ENCODE measurements at places on chromosomes 11 and 22. TPM values are rescaled to one million over a fixed set of nuclear protein-coding genes. Genes with fewer than 3 reads are reported as not detected.

MMP8 gene
- total RNA-seq, result not detected

RIBC2 gene
- 9.2 TPM for total RNA-seq

NXPE4 gene
- total RNA-seq, result not detected

SGSM1 gene
- 0.04 TPM for total RNA-seq

OR52N5 gene
- total RNA-seq, result not detected

SNX32 gene
- 3.3 TPM for total RNA-seq

SELENOM gene
- total RNA-seq, result 6.4 TPM

OR8K3 gene
- total RNA-seq, result not detected

NPAS4 gene
- total RNA-seq, result 0.16 TPM

CYTH4 gene
- total RNA-seq, result 17.3 TPM

GDPD4 gene
- not detected for total RNA-seq

SCN2B gene
- not detected for total RNA-seq

PHOX2A gene
- not detected for total RNA-seq

CCND1 gene
- total RNA-seq, result 2.4 TPM

TRIM3 gene
- total RNA-seq, result 3.4 TPM

TIRAP gene
- total RNA-seq, result 4.7 TPM

TRMT112 gene
- total RNA-seq, result 235 TPM

TMEM121B gene
- 0.27 TPM for total RNA-seq

DNAJB7 gene
- not detected for total RNA-seq

RNASEH2C gene
- 108 TPM for total RNA-seq

LDLRAD3 gene
- 0.12 TPM for total RNA-seq

OR2AG2 gene
- 0.08 TPM for total RNA-seq

C11orf71 gene
- 6.2 TPM for total RNA-seq

CELSR1 gene
- total RNA-seq, result 0.14 TPM

TBX10 gene
- total RNA-seq, result not detected

ACR gene
- total RNA-seq, result not detected

INS gene
- total RNA-seq, result not detected

ZP1 gene
- total RNA-seq, result not detected

MS4A4A gene
- not detected for total RNA-seq

HRAS gene
- total RNA-seq, result 48.7 TPM

DGKZ gene
- 101 TPM for total RNA-seq

GLB1L3 gene
- total RNA-seq, result 9.8 TPM

DERL3 gene
- total RNA-seq, result 4.0 TPM

F2 gene
- total RNA-seq, result not detected

SPI1 gene
- 0.25 TPM for total RNA-seq

RCOR2 gene
- 0.82 TPM for total RNA-seq

NRXN2 gene
- total RNA-seq, result 0.58 TPM

TEAD1 gene
- 0.68 TPM for total RNA-seq

FGF3 gene
- not detected for total RNA-seq

P2RY2 gene
- total RNA-seq, result not detected

IGSF9B gene
- total RNA-seq, result 36.0 TPM

CENPM gene
- 76.5 TPM for total RNA-seq

RFPL1 gene
- total RNA-seq, result not detected

HIC2 gene
- 5.8 TPM for total RNA-seq

HIKESHI gene
- total RNA-seq, result 52.9 TPM

ZBTB16 gene
- total RNA-seq, result 2.1 TPM

MS4A8 gene
- total RNA-seq, result not detected

OR8A1 gene
- not detected for total RNA-seq

OR2AT4 gene
- total RNA-seq, result not detected

SCO2 gene
- total RNA-seq, result 6.0 TPM

YPEL4 gene
- total RNA-seq, result 0.38 TPM

TSPAN32 gene
- total RNA-seq, result 5.5 TPM

CRYBA4 gene
- not detected for total RNA-seq

RFPL2 gene
- total RNA-seq, result not detected

Data from activated naive CD8-positive, alpha-beta T cell treated with anti-CD3 and anti-CD28 coated beads for 36 hours (primary cell).